Activated CD4-positive, alpha-beta T cell treated with anti-CD3 and anti-CD28 coated beads, Interleukin-2, amount 50 U/mL, for 4 hours (primary cell): ENCODE measurements at places on chromosomes 12 and 14.

- DNase-seq: peak; percentile 24
Measured at GRCh38 chr12:12714276-12715021, 2.7 kb upstream of the CDKN1B start.

DNA sequence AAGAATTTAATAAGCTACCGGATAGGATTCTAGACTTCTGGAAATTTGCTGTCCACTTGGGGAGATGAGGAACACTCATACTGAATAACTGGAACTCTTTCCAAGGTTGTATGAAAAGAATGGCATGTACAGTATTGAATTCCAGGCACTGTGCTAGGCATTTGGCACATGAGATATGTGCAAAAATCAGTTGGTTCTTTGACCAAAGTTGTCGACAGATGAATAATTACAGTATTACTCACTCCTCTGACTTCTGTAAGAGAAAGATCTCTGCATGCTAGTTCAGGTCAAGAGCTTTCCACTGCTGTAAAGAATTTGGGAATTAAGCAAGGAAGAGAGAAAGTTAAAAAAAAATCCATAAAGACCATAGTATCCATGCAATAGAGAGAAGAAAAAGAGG lies 764.7 kb downstream of the BCL11B start:
- no peak for DNase-seq

DNA sequence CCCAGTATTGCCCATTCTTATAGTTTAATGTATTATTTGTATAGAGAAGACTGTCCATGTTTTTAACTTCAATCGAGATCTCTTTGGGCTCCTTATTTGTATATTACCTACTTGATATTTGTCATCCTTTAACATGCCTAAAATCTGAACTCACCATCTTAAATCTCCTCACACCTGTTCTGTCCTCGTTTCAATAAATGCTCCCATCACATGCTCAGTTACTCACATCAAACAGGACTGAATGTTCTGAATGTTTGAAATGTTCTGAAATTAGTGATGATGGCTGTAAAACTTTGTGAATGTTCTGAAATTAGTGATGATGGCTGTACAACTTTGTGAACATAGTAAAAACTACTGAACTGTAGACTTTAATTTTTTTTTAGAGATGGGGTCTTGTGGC lies 34.5 kb downstream of the COCH start:
- DNase-seq: no peak

DNA sequence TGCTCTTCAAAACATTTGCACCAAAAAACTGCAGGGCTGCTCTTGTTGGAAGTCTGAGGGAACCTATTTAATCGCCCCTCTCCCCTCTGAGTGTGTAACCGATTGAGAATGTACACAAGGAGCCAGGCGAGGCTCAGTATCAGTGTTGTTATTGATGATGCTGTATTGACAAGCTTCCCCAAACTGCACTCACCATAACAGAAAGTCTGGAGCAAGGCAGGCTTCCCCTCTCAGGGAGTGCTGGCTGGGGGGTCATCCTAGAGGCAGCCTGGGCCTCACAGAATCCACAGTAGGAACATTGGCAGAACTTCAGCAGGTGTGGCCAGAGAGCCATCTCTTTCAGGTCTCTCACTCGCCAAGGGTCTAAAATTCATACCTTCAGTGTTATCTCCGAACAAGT lies 58.1 kb upstream of the TUNAR start:
- DNase-seq: no peak

DNA sequence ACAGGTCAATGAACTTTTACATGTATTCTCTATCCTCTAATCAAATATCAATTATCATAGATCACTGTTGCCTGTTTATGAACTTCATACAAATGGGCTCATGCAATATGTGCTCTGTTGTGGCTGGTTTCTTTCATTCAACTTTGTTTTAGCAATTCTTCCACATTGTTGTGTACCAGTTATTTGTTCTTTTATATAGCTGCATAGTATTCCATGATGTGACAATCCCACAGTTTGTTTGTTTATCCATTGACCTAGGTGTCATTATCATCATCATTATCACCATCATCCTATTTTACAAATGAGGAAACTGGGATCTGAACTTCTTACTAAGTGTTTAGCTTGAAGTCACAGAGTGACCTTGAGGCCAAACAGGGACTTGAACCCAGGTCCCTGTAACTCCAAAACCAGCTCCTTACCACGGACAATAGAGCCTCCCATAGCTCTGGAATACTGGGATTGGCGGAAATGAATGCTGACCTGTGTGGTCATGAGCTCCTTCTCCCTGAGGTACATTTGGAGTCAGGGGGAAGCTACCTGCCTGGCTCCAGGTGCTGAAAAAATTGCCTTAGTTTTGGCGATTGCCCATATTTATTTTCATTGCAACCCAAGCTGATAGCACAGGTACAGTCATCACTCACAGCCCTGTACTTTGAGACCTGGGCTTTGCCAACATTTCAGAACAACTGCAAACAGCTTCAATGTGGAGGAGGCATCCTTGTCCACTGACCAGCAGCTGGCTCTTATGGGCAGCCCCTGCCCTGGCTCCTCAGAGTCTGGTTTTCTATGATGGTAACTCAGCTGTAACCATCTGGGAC lies 9.2 kb downstream of the ZFP36L1 start:
- no peak for DNase-seq

DNA sequence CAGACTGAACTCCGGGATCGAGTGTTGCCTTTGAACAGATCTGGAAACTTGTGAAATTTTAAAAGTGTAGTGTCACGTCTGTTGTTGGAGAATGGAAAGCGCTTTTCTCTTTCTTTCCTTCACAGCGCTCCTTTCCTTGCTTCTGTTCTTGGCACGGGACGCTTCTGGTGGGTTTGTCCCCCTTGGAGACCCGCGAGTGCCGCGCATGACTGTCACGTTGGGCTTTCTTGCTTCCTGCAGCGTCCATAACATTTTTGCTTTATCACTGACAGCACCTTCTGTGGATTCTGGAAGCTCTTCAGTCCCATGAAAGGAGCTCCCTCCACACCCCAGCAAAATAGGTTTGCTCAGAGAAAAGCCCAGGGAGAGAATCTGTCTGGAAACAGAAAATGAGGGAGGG lies 193.0 kb upstream of the TMEM132C start:
- no peak for DNase-seq

GRCh38 chr14:45633220-45633984 lies 380.4 kb upstream of the MIS18BP1 start:
- DNase-seq: no peak

- DNase-seq: no peak
Measured at GRCh38 chr12:115341442-115341841, 657.5 kb upstream of the TBX3 start.

- no peak for DNase-seq
Measured at GRCh38 chr14:73105050-73105449, 31.3 kb upstream of the PSEN1 start.

- no peak for DNase-seq
Measured at GRCh38 chr12:53975064-53975471, 314 bp upstream of the HOTAIR start.

DNA sequence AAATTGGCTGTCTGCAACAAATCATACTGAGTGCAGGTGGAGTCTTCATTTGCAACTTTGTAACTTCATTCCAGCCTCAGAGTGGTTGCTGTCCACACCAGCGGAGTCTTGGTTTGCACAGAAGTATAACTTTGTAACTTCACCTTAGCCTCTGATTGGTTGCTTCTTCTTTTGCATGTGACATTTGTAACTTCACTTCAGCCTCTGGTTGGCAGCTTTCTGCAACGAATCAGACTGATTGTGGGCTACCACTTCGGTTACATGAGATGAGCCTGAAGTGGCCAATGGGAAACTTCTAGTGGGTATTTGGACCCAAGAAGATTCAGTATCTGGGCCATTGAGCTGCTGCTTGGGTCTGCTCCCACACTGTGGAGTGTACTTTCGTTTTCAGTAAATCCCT lies 17.8 kb downstream of the RASSF8 start:
- no peak for DNase-seq

DNA sequence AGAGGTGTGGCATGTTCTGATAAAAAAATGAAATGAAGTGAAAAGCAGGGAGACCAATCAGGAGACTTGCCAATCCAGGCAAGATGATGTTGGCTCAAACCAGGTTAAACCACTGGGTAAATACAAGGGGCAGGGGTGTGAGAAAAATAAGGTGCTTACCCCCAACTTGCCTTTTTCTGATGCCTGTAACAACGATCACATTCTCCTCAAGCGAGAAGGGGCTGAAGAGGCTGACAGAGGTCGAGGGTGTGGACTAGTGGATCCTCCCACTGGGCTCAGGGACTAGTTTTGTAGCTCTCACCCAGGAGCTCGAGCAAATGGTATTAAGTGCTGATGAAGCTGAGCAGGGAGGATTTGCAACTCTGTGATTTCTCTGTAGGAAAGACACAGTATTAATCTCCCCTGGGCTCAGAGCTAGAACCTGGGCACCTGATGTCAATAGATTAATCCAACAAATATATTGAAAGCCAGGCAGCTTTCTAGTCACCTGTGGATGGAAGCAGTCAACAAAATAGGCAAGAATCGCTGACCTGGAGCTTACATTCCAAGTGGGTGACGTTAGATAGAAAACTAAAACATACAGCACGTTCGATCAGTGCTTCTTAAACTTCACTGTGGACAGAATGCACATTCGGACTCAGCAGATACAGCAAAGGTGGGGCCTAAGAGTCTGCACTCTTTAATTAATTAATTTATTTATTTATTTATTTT lies 15.2 kb upstream of the EAPP start:
- no peak for DNase-seq

GRCh38 chr12:51118706-51119105 lies 35.3 kb upstream of the CSRNP2 start:
- no peak for DNase-seq

GRCh38 chr14:32083789-32084188 lies 6.7 kb downstream of the ARHGAP5 start:
- DNase-seq: no peak

- DNase-seq: no peak
Measured at GRCh38 chr12:13841358-13841757, 140.0 kb downstream of the GRIN2B start.

GRCh38 chr12:2779281-2779680 lies 15.5 kb upstream of the FKBP4 start:
- no peak for DNase-seq

- no peak for DNase-seq
Measured at GRCh38 chr12:108702595-108703320, 28.6 kb downstream of the CORO1C start.

DNA sequence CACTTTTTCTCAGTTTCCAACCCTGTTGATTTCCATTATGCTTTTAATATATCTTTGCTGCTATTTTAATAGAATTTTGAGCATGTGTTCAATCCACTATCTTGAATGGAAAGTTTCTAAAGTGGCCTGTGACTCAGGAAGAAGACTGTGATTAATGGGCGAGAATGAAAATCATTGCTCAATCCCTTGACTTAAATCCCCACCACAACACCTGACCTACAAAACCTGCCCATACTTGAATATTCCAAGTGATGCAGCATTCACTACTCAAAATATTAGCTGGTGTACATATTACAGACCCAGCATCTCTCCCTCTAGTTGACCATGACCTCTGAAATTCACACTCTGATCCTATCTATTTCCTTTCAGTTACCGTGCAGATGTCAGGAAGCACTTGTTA lies 1.3 kb upstream of the OAS3 start:
- DNase-seq: no peak

- no peak for DNase-seq
Measured at GRCh38 chr12:83985084-83985483, 927.5 kb downstream of the SLC6A15 start.

- DNase-seq: no peak
Measured at GRCh38 chr12:71295953-71296352, 138.2 kb upstream of the TSPAN8 start.

DNA sequence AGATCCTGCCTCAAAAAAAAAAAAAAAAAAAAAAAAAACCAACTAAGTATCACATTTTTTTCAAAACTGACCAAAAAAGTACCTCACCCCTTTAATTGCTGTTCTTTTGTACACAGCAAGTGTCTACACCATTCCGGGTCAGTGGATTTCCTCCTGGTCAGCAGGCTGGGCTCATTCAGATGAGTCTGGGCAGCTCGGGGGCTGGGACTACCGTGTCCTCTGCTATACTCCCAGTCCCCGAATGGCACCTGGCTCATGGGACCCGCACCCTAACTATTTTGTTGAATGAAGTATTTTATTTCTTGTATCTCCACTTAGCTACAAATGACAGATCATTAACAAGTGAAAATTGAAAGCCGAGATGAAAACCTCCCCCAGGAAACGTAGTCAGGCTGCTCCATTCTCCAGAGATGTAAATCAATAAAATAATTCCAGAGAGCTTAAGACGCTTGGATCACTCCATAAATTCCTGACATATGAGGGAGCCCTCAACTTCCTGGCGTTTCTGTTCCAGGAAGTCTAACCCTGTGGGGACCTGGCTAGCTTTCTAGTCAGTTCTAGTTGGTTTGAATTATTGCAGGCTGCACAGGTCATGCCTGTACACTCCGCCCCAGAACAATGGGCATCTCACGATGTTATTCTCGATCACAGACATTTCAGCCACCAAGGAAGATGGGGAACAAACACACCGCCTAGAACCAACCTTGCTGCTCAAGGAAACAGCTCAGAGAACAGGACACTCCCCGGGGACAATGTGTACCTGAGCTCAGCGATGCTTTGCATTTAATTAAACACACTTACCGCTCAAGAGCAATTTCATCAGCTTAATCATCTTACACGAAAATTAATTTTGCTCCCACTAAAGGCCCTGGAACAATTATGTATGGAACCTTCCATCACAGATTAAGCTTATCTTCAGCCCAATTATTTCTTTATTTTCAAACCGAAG lies 76.3 kb downstream of the RIMBP2 start:
- no peak for DNase-seq

DNA sequence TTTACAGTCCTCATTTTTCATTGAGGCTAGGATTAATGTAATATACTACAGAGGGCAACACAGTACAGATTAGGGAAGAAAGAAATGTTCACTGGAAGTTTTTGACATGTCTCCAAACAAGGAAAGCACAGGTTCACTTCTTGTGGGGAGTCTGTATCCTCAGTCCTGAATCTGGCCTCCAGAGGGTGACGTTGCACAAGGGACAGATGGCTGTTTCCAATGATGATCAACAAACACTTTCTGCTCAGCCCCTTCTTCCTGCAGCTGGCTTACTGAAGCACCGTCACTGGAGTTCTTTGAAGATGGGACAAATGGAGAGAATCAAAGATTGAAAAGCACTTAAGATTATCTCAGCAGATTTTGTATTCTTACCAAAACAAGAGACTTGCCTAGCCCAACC lies 123.3 kb upstream of the OR4E1 start:
- DNase-seq: no peak

DNA sequence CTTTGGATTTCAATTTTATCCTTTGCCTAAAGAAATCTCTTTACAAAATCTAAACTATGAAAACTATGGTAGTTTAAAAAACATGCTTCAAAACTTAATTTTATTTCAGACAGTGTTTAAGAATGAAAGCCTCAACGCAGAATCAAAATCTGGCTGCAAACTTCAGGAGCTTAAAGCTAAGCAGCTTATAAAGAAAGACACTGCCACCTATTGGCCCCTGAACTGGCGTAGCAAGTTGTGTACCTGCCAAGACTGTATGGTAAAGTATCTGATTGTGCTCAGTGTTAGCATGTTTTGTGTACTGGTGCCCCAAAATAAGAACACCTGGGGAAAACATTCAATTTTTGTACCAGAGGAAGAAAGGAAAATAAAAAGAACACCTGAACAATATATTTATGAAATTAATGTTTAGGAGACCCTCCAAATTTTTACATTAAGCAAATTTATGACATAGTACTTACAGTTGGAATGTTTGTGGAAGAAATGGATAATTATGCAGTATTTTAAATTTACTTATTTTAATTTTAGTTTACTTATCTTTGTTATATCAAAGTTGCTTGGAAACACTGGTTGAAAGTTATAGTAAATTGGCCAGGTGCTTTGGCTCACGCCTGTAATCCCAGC lies 12.2 kb downstream of the UBR7 start:
- peak; percentile 40 for DNase-seq
